ENCODE measurements at places on chromosomes 12 and 14. TPM values are rescaled to one million over a fixed set of nuclear protein-coding genes. Genes with fewer than 3 reads are reported as not detected.

DNA sequence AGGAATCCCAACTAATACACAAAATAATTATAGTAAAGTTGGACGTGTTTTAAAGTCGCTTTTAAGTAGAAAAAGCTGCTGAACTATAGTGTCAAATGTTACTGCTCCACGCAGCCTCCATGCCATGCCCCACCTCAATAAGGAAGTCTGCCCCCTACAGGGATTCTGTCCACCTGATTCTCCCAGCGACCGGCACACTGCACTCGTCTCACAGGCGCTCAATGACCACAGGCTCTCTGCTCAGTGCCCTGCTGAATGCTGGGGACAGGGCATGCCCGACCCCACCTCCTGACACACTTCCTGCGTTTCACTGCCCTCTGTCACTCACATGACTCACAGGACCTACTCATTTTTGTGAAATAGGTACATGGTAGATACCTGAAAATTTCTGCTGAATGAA is 48.9 kb downstream of the BDKRB1 start:
- no peak for DNase-seq

- DNase-seq: no peak
These were observed 1140.5 kb downstream of the GALC start for GRCh38 chr14:86852530-86852929.

PELI2 gene
- 6.7 TPM for total RNA-seq

SDR9C7 gene
- 0.29 TPM for total RNA-seq

DNA sequence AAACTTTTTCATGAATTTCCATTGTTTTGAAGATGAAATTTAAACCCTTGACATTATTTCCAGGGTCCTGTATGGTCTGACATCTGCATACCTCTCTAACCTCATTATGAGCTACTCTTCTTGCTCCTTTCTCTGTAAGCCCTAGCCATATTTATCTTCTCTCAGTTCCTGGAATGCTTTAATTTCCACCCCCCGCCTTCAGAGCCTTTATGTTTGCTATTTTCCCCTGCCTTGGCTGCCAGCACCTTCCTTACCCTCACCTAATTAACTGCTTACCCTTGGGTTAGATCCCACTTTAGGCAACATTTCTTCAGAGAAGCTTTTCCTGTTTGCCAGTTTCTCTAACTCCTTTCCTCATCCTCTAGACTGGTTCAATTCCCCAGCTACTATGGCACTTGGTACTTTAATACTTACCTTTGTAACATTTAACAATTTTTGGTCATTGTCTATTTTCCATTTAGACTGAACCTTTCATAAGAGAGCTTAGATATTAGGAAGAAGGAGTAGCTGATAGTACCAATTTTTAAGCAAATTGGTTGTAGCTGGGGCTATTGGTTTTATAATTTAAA is 6.0 kb downstream of the STYX start:
- DNase-seq: no peak

WNT1 gene
- not detected for total RNA-seq

DNA sequence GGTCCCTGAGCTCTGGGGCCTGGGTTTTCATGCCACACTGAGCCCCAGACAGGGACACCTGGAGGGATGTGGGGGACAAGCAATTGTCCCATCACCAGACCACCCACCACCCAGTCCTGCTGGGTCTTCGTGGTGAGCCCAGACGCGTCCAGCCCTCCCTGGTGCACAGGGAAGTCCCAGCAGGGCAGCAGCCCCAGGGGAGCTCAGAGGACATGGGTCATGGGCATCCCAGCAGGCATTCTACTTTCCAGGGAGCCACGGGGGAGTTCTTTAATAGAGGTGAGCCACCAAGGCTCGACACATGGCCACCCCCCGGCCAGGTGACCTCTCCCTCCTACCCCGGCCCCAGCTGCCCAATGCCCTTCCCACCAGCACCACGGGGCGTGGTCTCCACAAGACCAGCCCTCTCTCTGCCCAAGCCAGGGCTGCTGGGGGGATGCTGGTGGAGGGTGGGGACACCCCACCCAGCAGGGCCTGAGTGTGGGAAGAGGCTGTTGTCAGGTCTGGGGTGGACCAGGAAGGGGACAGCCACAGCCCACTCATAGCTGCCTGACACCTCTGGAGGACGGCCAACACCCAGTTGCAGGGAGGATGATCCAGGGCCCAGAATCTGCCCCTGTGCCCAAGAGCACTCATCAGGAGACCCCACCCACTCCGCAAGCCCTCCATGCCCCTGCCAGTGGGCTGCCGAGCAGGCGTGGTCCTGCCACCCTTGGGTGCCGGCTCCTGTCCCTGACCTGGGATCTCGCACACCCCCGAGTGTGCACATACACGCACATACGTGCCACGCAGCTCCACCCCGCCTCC is 14.1 kb downstream of the AKT1 start:
- no peak for DNase-seq

AKAP5 gene
- 2.1 TPM for total RNA-seq

GRCh38 chr14:23694949-23695663 is 58.9 kb downstream of the DHRS2 start:
- no peak for DNase-seq

GRCh38 chr12:126069549-126070165 is 1004.4 kb downstream of the AACS start:
- DNase-seq: no peak

GRCh38 chr12:65656156-65656882 is 168.0 kb upstream of the HMGA2 start:
- no peak for DNase-seq

GRCh38 chr12:71967211-71967610 is 28.6 kb downstream of the TPH2 start:
- no peak for DNase-seq

- DNase-seq: no peak
These were observed 124.1 kb downstream of the GARIN6 start for GRCh38 chr12:99771659-99772058.

CLEC1B gene
- total RNA-seq: 0.51 TPM

DNA sequence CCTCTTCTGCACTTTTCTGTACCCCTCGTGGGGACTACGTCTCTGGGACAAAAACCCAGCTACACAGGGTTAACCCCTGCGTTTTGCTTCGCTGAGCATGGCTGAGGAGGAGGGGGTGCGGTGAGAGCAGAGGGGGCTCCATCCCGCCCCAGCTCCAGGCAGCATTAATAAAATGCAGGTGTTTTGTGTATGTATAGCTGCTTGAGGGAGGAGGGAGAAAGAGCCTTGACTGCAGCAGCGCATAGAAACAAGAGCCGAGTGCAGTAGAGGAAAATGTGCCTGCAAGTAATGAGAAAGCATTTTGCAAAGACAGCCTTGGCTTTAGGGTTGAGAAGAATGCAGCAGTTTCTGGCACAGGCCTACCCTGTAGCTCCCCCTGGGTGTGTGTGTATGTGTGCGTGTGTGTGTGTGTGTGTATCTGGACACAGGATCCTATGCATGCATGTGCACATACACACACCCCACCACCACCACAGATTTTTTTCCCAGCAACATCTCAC is 103.9 kb downstream of the ZFP36L1 start:
- DNase-seq: no peak

STRAP gene
- 110 TPM for total RNA-seq

DNA sequence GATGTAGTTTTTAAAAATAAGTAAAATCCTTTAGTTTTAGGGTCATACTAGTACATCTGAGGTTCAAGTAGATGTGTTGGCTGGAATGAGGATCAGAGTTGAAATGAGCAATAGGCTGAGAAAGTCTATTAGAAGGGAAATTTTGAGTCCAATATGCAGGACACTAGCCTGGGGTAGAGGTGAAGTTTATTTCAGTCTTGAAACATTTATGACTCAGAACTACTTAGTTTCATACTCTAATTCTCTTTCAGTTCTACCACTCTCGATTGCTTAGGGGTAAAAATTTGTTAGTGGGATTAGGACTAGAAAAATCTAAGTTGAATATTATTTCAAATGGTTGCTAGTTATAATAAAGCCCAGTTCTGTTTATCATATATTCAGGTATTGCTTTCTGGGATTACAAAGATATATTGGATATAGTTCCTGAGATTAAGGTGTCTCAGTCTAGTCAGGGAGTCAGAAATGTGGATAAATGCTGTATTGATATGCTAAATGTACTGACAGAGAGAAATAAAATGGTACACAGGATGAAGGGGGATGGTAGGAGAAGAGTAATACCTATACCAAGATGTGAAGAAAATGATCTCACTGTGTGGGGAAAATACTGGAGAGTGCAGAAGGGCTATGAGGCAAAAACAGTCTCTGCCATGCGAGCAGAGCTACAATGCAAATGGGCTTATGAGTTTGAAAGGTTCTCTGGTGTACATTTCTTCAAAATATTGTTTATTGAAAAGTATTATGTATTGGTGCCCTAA is 395.8 kb upstream of the FBXO33 start:
- no peak for DNase-seq

NRXN3 gene
- total RNA-seq: 10.7 TPM
